NCI-H2171 (cell line): ENCODE measurements at places on chromosomes 4 and X.

DNA sequence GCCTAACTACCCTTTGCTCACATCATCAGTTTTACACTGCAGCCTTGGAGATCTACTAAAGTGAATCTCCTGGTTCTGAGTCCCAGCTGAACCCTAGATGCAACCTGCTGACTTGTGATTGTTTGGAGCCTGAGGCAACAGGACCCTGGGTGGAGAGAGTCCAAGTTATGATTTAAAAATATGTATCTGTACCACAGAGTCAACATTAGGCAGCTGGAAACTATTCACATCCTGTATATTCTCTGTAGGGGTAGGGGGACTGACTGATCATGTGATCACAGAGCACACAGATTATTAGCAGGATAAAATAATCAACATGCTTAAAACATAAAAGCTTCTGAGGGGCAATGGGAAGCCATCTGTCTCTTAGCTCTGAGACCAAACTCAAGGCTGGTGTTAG, 52.1 kb downstream of the CT47B1 start:
- DNase-seq = no peak

DNA sequence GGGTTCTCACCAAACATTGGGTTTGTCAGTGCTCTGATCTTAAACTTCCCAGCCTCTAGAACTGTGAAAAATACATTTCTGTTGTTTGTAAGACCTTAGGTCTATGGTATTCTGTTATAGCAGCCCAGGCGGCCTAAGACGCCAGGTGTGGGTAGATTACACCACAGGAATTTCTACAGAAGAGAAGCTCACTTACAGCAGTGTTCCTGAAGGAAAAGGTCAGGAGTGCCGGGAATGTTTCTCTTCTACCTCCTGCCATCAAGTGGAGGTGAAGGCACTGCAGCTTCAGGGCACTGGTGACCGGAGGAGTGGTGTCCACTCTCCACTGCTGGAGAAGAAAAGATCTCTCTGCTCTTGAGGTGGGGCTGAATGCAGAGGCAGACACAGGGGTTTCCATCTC, 45.7 kb downstream of the FHDC1 start:
- no peak for DNase-seq

DNA sequence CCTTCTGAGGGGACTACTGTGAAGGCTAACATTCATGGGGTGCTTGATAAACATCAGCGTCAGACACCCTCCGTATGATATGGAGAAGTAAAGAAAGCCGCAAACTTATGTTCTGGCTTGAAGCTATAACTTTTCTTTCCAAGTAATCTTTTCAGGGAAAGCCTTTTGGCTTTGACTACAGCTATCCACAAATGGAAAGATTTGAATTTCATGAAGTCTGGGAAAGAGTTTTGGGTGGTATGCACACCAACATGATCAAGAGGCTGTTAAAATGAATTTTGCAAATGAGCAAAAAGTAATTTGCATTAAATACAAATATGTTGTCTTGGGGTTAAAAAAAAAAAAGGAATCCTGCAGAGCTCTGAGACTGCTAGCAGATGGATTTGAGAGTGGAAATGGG, 114.8 kb upstream of the LIMCH1 start:
- DNase-seq = no peak

GRCh38 chrX:14356401-14356800, 172.9 kb upstream of the GLRA2 start:
- no peak for DNase-seq
